ENCODE measurements at places on chromosomes 3 and 15.

DNA sequence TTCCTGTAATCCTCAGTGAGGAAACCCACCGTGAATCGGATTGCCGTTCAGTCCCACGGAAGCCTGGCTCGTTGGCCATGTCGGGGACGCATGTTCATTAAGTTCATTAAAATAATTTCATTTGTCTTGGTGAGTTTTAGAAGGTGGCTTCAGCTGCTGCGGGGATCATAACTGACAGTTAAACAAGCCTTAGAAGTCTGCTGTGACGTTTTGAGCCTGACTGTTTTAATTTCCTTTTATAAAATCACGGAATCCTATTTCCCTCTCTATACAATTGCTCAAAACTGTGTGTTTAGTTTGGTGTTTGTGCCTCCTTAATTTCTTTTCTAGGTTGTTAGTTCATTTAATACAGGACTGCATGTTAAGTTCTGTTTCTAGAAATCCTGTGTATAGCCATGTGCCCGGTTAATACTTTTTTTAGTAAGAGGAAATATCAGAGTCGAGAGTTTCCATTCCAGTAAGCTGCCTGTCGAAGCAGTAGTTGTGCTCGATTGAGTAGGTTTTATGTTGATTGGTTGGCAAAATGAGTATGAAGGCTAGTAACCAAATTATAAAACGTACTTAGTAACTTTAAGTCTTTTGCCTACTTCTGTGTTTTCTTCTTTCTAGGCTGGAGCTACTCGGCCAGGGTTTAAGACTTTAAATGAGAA lies 705 bp downstream of the NIPA2 start:
- no peak for DNase-seq

- no peak for DNase-seq
Observed at GRCh38 chr3:59126446-59126845, 76.6 kb upstream of the CFAP20DC start.

GRCh38 chr3:126891791-126892190 lies 91.1 kb upstream of the PLXNA1 start:
- no peak for DNase-seq

DNA sequence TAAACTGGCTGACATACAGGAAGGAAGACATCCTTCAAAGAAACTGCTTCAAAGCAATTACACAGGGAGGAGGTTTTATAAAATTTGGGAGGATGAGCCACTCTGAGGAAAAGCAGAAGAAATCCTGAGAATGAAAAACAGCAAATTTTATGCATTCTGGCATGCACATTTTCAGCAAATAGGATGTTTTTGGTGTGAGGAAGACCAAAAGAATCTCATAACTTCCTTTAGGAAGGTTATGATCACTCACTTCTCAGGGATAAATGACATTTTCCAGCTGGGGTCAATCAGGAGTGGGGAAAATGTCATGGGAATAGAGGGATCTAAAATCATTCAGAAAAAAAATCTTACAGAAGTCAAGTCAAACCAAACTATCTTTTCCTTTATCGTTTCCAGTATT lies 371.7 kb upstream of the CNTN6 start:
- no peak for DNase-seq

DNA sequence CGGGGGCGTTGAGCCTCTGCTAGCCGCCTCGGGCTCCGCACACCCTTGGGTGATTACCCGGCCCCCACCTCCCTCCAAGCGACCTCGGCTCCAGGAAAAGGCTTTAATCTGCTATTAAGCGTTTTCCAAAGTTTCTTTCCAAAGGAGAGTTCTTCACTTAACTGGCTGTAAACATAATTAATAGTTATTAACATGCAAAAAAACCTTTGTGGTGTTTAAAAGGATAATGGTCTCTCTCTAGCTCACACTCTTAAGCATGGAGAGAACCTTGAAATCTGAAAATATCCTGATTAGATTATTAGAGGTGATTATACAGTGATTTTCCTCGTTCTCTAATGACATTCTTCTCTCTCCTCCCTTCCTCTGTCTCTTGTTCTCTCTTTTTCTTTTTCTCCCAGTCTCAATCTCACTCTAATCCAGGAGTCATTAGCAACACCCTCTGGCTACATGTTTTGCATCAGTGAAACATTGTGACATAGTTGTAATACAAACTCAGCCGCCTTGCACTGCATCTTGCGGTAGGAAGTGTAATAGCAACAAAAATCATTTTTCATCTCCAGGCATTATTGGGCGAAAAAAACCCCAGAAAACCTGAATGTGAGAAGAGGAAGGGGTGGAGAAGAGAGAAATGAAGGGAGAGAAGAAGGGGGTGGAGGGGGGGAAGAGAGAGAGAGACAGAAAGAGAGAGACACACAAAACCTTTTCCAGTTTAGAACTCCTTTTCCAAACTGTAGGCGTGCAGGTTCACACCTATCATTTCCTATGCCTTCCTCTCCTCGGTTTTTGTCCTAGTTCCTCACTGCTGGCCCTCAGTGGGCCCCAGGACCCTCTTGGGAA lies 24.4 kb downstream of the NR2F2 start:
- DNase-seq: no peak

DNA sequence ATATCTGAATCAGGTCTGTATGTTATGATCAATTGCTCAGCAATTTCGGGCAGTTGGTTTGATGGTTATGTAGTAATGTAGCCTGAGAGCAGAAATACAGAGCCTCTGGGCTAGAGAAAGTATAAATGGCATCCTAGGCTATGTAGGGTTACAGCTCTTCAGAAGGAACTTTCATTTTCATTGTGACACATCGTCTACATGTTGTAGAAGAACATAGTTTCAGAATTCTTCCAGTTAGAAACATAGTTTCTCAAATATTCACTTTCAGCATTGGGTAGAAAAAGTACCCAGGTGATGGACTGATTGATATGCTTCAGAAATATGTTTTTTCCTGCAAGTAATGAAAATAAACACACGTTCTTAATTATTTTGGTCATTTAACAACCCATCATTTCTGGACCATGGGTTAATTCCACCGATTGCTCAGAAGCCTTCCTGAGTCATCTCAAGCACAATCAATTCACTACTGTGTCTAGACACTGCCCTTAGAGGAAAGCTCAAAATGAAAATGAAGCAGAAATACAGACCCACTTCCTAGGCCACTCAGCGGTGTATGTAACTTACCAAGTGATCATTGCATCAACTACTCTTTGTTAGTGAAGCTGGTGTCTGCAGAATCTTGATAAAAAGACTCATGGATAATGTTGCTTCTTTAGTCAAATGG lies 88.8 kb upstream of the TSEN2 start:
- DNase-seq: no peak

DNA sequence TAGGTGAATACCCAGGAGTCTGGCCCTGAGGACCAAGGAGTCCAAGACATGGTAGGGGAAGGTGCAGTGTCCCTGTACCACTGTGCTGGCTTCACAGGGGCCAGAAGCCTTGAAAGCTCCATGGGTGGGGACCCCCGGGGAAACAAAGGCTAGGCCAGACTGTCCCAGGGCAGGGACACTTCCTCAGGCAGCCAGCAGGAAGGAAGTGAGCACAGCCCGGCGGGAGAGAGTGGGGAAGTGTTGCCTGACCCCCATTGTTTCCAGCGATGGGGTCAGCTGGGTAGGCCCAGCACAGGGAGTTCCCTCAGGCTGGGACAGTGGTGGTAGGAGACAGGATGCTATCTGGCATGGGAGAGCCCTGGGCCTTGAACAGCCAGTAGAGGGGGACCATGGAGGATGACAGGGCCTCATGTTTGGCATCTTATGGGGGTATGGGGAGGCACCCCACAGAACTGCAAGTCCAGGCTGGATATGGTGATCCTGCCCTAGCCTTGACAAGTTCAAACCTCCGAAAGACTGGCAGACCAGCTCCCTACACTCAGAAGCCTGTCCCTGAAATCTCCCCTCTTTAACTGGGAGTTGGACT lies 1.2 kb upstream of the HYAL2 start:
- DNase-seq: no peak

GRCh38 chr15:41915255-41915994 lies 21.6 kb upstream of the SPTBN5 start:
- no peak for DNase-seq

DNA sequence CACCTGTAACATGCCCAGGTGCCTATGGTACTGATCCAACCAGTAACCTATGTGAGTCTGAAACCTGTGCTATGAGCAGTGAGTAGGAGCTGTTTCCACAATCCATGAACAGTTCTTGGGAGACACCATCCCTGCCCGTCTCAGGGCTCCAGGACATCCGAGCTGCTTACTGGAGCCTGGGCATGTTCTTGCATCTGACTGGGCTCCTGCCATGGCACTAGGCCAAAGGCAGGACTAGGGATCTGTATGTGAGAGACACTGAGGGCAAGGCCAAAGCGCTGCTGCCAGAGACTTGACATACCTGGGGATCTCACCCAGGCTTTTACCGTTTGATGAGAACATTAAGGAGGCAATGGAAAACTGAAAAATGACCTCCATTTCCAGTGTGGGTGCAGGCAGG lies 59.8 kb downstream of the WDR76 start:
- no peak for DNase-seq

Measured in effector CD8-positive, alpha-beta T cell (primary cell).